ENCODE measurements at places on chromosomes 2 and 18. TPM values are rescaled to one million over a fixed set of nuclear protein-coding genes. Genes with fewer than 3 reads are reported as not detected.

Gene DAW1
- 0.48 TPM for total RNA-seq

- no peak for DNase-seq
Observed at GRCh38 chr2:164457271-164457670, 164.0 kb downstream of the GRB14 start.

Gene C2orf80
- not detected for total RNA-seq

GRCh38 chr2:191499874-191500565, 177.9 kb upstream of the NABP1 start:
- DNase-seq: peak; percentile 77

GRCh38 chr2:43269074-43269572, 42.7 kb upstream of the ZFP36L2 start:
- DNase-seq: peak; percentile 98

- no peak for DNase-seq
Observed at GRCh38 chr2:167297292-167297691, 409.0 kb downstream of the XIRP2 start.

GRCh38 chr2:7269106-7269643, 352.0 kb downstream of the RNF144A start:
- no peak for DNase-seq

Gene CPLX4
- not detected for total RNA-seq

Gene ZSWIM2
- not detected for total RNA-seq

DNA sequence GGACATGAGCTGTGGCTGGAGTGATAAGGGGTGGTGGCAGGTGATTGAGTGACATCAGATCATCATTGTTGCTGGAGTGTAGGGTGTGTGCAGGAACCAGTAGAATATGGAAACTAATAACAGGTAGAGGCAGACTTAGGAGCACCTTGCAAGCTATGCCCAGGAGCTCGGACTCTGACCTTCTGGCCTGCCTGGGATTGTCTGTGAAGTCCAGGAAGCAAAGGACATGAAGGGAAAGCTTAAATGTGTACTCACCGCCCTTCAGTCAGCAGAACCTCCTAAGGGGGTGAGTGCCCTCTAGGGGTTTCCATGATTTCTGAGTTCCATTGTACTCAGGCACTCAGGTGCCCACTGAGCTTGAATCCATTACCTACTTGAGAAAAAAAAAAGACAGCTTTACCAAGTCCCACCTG, 104.2 kb downstream of the CRIM1 start:
- peak; percentile 69 for DNase-seq

GRCh38 chr18:76315722-76316230, 179.3 kb downstream of the ZNF516 start:
- no peak for DNase-seq

GRCh38 chr2:224085246-224085645, 46.2 kb upstream of the SERPINE2 start:
- peak; percentile 81 for DNase-seq

DNA sequence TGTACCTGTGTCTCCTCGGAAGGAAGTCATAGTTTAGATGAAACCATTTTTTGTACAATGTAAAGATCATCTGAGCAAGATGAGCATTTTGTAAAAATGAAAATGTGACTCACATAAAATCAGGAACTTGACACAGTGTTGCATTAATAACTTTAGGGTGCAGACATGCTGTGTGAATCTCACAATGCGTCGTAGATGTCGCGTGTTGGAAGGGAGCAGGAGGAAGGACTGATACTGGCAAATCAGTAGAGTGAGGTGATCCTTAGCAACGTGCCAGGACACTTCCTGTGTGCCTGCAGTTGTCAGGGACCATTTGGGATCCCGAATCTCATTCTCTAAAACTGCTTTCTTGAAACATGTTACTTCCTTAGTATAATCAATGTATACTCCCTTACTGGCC, 103.1 kb downstream of the SH3BP4 start:
- DNase-seq: no peak

- no peak for DNase-seq
Observed at GRCh38 chr2:236809716-236810115, 240.1 kb downstream of the ACKR3 start.

Gene BBS5
- 3.1 TPM for total RNA-seq

Gene ASB18
- not detected for total RNA-seq

Gene CYS1
- 2.2 TPM for total RNA-seq
